CD4-positive, alpha-beta T cell treated with Interleukin-17A for 1 hour (primary cell): ENCODE measurements at places on chromosomes 11 and 22.

GRCh38 chr11:36388951-36389350, 92.9 kb downstream of the PRR5L start:
- no peak for DNase-seq

GRCh38 chr22:29431986-29432385, 6.4 kb upstream of the RFPL1 start:
- DNase-seq, result no peak

DNA sequence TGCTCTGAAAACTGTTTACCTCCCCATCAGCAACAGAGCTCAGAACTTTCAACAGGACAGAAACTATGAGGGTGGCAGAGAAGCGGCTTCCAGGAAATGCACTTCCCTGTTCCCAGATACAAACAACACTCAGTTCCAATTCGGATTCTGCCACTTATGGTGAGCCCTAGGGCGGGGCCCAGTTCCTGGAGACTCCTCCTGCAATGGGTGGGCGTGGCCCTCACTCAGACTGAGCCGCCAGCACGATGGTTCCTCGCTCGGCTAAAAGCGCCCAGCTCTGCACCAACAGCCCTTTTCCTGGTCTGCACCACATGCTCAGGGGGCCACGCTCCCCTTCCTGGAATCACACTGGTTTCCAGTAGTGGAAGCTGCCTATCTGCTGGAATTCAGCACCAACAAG, 314.1 kb downstream of the CTTN start:
- DNase-seq, result no peak

- DNase-seq, result no peak
Observed at GRCh38 chr11:67289226-67289650, at the start of gene ANKRD13D. TSS of gene ANKRD13D (plus strand) at chr11:67289303. CDS start at chr11:67289461, 158 bp downstream.

GRCh38 chr11:110366291-110366690, 63.5 kb upstream of the FDX1 start:
- no peak for DNase-seq

- no peak for DNase-seq
Observed at GRCh38 chr11:107587306-107587979, 3.5 kb upstream of the ELMOD1 start.

DNA sequence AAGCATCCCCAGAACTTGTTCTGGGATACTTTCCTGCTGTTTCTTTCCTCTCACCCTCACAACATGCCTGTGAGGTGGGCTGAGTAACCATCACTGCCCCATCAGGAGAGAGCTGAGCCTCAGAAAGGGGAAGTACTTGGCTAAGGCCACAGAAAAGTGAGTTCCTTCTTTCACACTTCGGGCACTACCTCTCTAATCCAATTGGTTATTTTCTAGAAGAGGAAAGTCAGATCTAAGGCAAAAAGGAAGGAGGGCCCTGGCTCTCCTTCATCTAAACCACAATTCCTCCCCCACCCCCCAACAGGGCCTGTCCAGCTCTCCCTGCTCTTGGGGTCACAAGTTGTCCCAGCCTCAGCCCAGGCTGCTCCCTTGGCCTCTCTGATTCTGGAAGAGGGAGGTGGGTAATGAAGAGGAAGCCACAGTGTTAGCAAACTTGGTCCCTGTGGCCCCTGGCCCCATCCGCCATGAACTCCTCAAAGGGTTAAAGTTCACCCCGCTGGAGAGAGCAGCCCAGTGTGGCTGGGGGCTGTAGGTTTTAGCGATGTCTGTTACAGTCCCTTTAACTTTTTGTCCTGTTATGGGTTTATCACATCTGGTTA, 34.0 kb downstream of the SLC22A12 start:
- no peak for DNase-seq

GRCh38 chr22:38872831-38873248, 824 bp upstream of the CBX6 start:
- DNase-seq, result peak; percentile 23

- no peak for DNase-seq
Observed at GRCh38 chr11:4183410-4184057, 88.9 kb downstream of the RRM1 start.

DNA sequence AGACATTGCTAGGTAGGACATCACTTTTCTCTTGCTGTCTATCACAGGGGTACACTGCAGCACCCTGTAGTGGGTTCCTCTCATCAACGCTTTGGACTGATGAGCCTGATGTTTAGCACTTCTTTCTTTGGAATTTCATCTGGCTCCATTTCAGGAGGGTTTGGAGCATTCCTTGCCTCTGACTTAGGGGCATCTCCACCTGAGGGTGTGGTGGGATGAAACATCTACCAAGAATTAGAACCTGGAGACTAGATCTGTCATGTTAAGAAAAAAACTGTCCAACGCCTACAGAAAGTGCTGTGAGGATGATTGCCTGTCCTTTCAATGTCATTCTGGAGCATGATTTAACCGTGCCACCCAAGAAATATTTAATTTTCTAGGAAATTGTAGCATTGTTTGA, 648.4 kb downstream of the ETS1 start:
- no peak for DNase-seq

- no peak for DNase-seq
Observed at GRCh38 chr11:1862588-1863351, 9.9 kb downstream of the LSP1 start.

DNA sequence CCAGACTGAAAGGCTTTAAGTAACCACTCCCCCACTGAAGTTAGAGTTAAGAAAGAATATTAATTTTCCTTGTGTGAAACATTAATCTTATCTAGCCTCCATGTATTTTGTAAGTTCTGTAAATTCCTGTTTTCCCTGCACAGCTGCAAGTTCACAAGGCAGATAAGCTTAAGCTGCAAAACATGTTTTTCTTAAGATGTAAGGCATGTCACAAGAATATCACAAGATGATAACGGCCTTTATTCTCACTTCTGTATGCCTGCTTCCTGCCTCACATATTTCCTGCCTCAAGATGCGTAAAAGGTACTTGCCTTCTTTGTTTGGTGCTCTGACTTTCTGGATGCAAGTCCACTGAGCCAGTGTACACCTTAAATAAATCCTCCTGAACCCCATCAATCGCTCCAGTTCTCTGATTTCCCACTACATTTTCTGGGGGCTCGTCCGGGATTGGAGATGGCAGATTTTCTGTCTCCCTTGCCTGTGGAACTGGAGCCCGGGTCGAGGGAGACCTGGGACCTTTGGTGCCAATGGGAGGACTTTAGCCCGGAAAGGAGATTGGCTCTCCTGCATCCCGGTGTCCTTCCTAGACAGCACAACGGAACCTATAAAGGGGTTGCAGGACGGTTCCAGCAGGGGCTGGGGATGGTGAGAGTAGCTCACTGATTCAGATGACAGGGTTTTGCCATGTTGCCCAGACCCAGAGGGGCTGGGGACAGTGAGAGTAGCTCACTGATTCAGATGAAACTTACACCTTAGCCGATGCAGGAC, 30.2 kb downstream of the PPARA start:
- DNase-seq, result no peak

DNA sequence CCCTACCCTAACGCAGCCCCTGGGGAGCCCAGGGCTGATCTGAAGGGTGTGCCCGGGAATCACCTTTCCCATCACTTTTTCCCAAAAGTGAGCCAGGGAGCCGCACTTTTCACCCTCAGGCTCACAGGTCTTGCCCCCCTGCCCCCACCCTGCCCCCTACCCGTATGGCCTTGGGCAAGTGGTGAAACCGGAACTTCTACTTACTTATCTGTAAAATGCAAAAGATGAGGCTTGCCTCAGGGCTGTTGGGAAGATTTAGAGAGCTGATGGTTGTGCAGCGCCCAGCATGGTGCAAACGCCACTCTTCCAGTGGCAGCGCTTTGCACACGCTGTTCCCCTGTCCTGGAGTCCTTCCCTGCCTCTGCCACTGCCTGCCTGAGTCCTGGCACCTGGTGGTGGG, 8.0 kb downstream of the SYT12 start:
- DNase-seq, result no peak

DNA sequence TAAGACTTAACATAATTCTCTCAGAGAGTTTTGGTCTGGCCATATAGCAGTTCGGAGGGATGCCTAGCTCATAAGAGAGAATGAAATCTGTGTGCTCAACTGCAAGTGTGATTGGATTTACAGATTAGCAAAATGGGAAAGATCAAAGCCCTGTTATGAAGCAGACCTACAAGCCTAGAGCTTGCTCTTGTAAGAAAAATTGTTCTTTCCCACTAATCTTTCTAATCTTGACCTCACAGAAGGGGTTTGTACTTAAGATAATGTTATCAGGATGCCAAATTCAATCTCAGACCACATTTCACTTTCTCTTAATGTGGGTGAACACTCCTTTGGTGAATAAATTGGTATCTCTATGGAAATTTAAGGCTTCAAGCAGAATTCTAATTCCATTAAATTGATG, 267.2 kb downstream of the RAB38 start:
- DNase-seq, result no peak

DNA sequence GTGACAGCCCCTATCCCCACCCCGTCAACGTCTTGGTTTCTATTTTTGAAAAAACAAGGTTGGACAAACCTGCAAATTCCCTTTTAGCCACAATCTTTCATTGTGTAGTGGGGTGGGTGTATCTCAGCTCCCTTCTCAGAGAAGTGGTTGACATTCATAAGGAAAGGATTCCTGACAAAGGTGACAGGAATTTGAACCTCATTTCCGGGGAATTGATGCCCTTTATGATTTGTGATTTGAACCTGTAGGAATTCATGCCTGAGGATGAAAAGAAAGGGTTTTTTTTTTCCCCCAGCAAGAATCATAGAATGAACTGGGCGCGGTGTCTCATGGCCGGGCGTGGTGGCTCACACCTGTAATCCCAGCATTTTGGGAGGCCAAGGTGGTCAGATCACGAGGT, 14.5 kb downstream of the YPEL4 start:
- DNase-seq, result no peak

DNA sequence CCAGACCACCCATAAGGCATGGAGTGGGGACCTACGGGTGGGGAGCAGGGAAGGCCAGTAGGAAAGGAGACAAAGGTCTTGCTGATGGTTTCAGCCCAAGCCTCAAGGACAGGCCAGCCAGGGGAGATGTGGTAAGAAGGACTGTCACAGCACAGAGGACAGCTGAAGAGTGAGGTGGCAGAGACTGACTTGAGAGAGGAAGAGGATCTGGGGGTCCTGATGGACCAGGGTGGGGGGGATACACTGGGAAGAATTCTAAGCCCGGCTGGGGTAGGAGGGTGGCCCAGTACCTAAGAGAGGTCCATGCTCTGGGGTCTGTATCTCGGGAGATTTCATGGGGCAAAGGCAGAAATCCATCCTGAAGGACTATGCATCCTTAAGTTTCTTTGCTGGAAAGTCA, 66.1 kb upstream of the THY1 start:
- no peak for DNase-seq

GRCh38 chr22:49487950-49488349, 339.7 kb downstream of the BRD1 start:
- DNase-seq, result no peak

DNA sequence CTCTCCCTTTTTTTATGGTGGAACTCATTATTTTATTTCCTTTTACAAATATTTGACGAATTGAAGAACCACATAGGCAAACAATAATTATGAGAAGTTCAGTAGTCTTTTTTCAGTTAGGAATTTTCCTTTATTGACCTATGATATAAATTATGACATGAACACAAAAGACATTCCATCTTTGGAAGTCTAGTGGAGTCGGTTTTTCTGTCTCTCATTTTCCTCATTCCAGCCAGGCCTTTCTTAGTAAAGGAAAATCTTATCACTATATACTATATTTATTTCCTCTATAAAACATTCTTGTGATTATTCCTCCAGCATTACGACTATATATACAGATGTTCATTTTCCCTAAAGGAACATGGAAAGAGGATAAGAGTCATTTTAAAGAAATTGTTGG, 1046.1 kb downstream of the DLG2 start:
- no peak for DNase-seq

DNA sequence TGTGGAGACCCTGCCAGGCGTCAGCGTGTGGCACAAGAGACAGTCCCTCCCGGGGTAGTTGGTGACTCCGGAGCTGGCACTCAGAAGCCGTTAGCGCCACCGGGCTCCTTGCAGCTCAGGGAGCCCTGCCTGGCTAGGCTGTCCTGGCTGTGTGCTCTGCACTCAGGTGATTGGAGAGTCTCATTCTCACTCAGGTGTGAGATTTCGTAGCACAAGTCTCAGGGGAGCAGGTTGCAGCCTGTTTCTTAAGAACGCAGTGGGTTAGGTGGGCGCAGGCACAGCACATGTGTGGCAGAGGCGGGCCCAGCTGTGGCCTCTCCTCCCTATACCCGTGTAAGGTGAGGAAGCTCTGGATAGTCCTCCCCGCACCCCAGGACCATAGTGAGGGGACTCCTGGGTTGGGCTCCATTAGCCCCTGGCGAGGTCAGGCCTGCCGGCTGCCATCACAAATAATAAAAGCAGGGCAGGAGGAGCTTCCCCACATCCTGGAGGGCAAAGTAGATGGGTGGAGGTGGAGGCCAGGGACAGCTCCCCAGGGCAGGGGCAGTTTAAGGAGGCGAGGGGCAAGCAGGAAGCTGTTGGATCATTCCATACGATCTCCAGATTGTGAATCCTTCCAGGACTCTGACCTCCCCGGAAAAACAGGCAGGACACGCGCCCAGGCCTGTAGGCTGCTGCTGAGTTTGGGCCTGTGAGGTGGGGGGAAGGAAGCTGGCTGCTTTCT, 39.4 kb downstream of the SBF1 start:
- no peak for DNase-seq

- DNase-seq, result no peak
Observed at GRCh38 chr11:125279676-125280418, 115.3 kb downstream of the PKNOX2 start.

DNA sequence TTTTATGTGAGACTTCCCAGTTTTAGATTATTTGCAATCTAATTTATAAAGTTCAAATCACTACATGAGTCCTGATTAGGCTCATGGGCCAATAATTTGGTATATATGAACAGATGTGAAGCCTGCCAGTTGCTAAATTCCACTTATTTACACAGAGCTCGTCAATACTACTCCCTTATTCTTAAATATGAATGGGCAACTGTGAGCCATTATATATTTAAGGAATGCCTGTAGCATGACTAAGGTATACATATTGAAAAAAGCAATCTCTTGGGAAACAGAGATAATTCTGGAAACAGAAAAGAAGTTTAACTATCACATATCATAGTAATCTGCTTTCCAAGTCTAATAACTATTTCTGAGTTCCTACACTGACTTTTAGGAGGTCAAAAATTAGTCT, 27.0 kb downstream of the RBMXL2 start:
- DNase-seq, result no peak

- DNase-seq, result no peak
Observed at GRCh38 chr11:124725719-124726105, 14.0 kb upstream of the NRGN start.

GRCh38 chr22:26360169-26360885, 68.7 kb upstream of the ASPHD2 start:
- peak; percentile 73 for DNase-seq
